ENCODE measurements at places on chromosomes 12 and 14.

DNA sequence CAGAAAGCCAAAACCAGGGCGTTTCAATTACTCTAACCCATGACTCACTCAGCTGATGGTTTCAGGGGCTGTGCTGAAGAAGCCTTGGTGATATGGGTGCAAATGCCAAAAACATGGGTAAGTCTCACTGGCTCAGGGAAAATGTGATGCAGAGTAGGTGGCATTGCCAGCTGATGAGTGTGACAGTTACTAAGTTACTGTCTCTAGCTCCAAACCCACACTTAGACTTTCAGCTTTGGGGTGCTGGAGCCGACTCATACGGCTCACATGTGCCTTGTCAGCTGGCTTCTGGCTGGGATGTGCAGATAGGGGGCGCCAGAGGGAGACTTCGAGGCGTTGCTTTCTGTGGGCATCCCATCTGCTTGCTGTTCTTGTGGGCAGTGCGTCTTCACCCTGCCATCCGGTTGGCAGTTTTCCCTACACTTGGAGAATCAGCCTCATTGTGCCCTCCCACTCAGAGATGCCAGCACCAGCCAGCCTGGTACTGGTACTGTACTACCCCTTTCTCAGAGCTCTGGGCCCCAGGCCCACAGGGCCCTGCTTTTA lies 11.1 kb upstream of the KRT7 start:
- peak; percentile 72 for DNase-seq

GRCh38 chr12:128259556-128260070 lies 7.4 kb upstream of the TMEM132C start:
- DNase-seq, result peak; percentile 55

DNA sequence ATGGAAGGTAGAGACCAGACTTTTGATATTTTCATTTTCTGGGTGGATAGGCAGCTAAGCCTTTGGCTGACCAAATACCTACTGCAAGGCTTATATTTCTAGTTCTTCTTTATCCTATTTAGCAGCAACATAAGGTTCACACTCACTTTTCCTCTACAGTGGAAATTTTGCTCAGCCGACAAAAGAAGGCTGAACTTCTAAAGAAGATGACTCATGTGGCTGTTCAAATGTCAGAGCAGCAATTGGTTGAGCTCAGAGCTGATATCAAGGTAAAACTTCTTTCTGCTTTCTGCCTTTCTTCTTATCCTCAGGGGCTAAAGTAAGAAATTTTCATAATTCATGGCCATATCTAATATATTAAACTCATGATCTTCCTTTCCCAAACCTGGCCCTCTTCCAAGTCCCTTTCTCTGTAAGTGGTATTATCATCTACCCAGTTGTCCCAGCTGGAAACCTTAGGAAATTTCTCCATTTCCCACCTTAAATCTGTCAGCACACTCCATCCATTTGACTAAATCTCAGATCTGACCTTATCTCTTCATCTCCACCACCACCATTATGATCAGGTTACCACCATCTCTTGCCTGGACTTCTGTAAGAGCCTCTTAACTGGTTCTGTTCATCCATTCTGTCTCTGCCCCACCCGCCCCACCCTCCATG lies 19.8 kb upstream of the KCNH3 start:
- DNase-seq, result no peak

- peak; percentile 58 for DNase-seq
Observed at GRCh38 chr14:58638231-58639197, 752 bp downstream of the DACT1 start.

GRCh38 chr12:68890701-68891113 lies 42.3 kb downstream of the CPM start:
- no peak for DNase-seq

- no peak for DNase-seq
Observed at GRCh38 chr14:104877066-104877805, 12.2 kb downstream of the CEP170B start.

DNA sequence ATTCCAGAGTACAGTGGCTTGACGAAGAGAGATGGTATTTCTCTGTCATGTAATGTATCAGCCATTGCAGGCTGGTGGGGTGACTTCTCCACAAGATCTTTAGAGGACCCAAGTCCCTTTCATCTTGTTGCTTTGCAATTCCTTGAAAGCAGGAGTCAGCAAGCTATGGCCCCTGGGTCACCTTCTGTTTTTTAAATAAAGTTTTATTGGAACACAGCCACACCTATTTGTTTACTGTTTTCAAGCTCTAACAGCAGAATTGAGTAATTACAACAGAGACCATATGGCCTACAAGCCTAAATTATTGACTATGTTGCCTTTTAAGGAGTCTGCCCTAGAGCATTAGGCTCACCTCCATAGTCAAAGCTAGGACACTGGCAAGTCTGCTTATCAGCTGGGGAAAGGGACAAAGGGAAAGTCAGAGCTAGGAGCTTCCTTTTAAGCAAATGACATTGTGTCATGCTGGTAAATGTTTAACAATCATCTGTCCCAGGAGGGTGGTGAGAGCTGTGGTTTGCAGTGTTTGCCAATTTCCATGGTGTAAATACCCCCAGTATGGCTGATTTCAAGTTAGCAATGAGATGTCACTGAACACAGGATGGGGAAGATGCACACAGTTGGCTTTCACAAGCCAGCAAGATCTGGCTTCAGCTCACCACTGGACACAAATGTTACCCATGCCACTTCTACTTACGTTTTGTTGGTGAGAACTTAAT lies 87.7 kb upstream of the PWP1 start:
- no peak for DNase-seq

DNA sequence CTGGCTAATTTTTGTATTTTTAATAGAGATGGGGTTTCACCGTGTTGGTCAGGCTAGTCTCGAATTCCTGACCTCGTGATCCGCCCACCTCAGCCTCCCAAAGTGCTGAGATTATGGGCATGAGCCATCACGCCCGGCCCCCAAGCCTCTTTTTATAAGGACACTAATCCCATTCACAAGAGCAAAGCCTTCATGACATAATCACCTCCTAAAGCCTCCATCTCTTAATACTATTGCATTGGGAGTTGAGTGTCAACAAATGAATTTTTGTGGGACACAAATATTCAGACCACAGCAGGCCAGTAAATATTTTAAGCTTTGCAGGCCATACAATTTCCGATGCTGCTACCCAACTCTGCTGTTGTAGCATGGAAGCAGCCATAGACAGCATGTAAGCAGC lies 10.9 kb downstream of the RNF212B start:
- DNase-seq, result no peak

DNA sequence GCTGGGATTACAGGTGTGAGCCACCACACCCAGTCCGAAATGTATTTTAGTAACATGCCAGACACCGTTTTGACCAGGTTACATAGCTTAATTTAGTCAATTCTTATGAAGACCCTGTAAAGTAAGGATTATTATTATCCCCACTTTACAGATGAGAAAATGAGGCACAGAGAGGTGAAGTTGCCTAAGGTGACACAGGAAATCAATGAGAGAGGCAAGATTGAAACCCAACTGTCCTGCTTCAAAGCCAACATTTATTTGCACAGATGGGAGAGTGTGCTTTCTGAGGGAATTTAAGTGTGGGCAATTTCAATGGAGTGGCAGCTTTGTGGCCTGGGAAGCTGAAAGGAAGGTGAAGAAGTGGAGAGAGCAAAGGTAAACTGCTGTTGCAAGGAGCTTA lies 19.1 kb upstream of the EPS8 start:
- DNase-seq, result no peak

DNA sequence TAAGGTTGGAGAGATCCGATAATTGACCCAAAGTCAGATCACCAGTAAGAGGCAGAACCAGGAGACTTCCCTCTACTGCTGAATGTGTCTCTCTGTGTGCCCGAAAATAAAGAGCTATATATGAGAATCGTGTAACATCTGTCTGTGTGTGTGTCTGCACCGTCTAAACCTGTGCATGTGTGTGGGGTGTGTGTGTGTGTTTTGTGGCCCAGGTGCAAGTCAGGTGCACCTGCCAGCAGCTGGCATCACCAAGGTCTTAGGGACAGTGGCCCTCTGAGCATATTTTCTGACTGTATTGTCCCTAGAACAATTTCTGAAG lies 24.7 kb upstream of the KRT78 start:
- no peak for DNase-seq

DNA sequence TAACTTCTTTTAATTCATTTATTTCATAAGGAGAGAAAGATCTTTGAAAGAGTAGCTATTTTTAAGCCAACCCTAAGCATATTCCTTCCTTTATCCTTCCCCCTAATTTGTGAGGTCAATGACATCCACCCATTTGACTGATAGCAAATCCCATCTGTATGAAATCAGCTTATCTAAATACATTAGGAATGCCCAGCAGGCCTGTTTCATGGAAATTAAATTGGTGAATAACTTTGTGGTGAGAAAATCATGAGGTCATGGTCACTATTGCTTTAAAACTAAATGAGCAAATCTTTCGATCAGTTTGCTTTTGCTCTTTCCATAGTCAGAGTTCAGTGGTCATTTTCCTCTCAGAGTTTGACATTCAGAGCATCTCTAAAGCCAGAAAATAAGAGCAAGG lies 256.6 kb downstream of the CPNE8 start:
- no peak for DNase-seq

DNA sequence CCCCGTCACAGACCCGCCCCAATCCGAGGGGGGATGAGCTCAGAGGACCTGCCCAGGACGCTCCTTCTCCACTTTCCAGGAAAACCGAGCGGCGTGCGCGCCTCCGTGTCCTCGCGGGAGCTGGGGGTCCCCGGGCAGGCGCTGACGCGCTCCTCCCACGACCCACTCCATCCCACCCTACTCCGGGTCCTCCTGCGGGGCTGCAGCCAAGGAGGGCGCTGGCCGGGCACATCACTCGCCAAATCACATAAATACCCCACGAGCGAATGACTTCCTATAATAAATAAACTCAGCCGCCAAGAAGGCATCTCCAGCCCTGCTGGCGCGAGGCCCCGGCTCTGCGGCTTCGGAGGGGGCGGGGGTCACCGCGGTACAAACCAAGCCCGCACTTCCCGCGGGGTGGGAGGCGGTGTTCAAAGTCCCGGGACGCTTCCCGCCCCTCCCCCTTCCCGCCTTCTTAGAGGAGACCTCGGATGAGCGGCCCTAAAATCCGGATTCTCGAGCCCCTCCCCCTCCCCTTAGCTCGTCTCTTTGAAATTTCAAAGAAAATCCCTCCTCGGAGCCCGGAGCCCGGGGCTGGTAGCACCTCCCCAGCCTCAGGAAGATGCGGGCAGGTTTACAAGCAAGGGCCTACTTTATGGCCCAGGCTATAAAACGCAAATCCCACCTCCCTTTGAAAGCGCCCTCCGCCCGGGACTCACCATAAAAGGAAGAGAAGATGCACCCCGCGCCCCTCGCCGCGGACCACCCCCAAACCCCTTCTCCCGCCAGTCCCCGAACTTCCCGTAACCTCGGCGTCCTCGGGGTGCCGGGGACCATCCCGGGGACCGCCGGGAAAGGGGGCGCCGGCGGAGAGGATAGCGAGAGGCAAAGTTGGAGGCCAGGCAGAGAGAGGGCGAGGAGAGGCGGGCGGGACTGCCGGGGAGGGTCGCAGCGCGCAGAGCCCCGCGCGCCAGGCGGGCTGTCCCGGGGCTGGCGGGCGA lies 712 bp upstream of the FZD10 start:
- no peak for DNase-seq

- DNase-seq, result no peak
Observed at GRCh38 chr14:61812347-61813095, 50.3 kb downstream of the SNAPC1 start.

DNA sequence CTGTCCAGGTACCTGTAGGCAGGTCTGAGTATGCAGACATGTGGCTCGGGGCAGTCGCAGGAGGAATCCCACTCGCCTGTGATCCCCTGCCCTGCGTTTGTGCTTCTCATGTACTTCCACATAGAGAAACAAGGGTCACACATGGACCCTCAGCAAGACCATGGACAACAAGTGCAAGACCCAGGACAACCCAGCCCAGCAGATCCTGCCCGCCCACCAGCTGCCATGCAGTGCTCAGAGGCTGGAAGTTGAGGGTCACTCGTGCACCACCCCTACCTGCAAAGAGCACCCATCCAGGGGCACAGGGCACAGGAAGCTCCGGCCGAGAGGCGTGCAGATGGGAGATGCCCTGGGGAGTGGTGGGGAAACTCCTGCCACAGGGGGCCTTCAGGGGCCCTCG lies 67.5 kb upstream of the C14orf180 start:
- no peak for DNase-seq

GRCh38 chr14:105449276-105450122 lies 25.1 kb upstream of the CRIP2 start:
- DNase-seq, result no peak
